ENCODE measurements at places on chromosomes 4 and X.

DNA sequence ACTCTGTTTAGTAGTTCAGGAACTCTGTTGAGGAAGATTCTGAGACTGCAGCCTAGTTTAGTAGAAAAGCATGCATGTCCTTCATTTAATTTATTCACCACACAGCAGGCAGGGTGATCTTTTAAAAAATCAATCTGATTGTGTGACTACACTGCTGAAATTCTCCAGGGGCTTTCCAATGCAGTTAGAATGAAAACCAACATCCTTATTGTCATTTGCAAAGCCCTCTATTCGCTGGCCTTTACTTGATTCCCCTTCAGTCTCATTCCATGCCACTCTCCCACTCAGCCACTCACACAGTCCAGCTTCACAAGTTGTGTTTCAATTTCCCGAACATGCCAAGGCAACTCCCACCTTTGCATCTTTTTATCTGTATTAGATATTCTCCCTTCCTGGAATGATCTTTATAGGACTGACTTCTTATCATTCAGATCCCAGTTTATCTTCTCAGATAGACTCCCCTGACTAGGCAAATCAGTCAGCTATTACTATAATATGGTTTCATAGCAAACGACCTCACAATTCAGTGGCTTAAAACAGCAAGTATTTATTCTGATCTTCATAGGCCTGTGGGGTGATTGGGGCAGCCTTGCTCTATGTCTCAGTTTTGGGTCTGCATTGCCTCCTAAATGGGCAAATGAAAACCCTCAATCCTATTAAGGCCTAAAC lies 21.3 kb upstream of the FTHL17 start:
- no peak for DNase-seq

- no peak for DNase-seq
Measured at GRCh38 chrX:53039236-53039635, 9.4 kb upstream of the GPR173 start.

GRCh38 chr4:18858229-18858922 lies 836.8 kb upstream of the LCORL start:
- DNase-seq, result no peak

DNA sequence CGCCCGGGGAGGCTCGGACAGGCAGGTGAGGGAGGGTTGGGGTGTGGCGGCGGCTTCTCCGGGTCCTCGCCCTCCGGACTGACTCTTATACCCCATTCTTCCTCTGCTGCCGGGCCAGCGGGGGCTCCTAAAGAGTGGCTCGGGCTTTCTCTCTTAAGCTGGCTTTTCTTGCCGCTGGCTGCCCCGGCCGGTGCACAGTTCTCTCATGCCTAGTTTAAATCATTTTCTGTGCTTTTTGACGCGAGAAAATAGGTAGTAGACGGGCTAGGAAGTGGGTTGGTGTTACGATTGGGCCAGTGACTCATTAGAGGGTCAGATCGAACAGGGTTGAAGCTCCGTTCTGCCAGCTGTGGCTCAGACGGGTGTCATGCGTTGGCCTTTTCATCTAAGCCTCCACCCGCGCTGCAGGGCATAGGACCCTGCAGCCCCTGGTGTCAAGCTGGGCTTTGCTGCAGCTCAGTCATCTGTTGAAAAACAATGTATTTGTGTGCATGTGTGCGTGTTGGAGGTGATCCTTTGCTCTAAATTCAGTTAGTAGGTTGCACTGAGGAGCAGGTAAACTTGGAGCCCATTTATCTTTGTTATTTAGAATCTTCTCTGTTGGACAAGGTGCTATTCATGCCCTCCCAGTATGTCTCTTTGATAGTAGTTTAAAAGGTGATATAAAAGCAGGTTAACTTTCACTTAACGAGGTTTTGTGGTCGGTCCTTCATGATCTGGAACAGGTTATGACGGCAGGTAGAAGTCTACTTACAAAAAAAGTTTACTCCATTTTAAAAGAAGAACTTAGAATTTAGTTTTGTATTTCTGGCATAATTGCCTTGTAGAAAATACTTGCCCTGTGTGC lies 802 bp downstream of the BMP2K start:
- peak; percentile 33 for DNase-seq

GRCh38 chr4:95363559-95363925 lies 185.2 kb downstream of the UNC5C start:
- DNase-seq, result no peak

DNA sequence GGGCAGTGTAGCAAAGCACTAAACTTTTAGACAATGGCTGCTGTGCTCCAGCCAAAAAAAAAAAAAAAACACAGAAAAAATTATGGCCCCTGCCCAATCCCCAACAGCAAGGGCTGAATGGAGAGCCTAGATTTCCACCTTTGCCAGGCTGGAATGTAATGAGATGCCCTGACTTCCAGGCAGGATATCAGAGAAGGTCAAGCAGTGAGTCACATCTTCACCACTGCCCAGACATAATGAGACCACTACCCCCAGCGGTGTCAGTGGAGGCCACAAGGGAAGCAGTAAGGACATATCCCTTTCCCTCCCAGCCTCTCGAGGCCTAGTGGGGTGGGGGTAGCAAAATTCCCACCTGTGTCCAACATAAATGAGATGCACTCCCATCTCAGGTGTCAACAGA lies 216.3 kb upstream of the LEF1 start:
- DNase-seq, result no peak

DNA sequence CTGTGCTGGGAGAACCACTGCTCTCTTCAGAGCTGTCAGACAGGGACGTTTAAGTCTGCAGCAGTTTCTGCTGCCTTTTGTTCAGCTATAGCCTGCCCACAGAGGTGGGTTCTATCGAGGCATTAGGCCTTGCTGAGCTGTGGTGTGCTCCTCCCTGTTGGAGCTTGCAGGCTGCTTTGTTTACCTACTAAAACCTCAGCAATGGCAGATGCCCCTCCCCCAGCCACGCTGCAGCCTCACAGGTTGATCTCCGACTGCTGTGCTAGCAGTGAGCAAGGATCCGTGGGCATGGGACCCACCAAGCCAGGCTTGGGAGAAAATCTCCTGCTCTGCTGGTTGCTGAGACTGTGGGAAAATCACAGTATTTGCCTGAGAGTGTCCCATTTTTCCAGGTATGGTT lies 133.8 kb upstream of the UBQLN2 start:
- DNase-seq, result no peak

DNA sequence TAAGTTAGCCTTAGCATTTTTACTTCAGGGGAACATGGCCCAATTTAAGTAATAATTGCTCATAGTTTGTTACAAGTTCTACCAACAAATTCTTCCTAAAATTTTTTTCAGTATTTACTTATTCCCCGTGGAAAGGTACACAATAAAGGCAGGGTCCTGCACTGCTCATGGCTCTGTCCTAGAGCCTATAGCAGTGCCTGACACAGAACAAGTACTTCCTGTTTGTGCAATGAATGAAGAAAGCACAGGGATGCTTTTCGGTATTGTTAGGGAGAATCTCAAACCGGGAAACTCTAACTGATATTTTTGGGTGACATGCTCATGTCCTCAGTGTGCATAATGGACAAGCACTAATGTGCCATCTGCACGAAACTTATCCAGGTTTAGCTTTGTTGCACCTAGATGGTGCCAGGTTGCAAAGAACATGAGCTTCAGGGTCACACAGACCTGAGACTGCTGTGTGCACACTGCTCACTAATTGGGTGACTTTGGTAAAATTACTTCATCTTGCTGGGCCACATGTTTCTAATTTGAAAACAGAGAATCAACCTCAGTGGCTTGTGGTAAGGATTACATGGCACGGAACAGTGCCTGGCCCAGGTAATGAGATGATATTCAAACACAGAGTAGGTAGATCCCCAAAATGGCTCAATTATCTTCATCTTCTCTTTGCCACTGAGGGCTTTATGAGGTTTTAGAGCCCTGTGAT lies 175.8 kb upstream of the NPY2R start:
- no peak for DNase-seq

DNA sequence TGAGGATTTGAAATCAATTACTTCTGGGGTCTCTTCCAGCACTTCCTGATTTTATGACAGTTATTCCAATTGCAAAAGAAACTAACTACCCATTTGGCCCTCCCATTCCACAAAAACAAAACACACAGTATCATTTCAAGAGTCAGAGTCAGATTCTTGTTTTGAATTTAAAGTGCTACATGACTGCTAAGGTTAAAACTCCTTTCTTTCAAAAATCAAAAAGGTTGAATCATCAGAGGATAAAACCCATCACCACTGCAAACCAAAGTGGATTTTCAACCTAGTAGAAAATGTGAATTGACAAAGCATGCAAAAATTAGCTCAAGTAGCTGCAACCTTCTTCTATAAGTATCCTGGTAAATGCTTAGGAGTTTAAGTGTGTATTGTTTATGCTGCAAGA lies 67.4 kb downstream of the DHX15 start:
- DNase-seq, result no peak

DNA sequence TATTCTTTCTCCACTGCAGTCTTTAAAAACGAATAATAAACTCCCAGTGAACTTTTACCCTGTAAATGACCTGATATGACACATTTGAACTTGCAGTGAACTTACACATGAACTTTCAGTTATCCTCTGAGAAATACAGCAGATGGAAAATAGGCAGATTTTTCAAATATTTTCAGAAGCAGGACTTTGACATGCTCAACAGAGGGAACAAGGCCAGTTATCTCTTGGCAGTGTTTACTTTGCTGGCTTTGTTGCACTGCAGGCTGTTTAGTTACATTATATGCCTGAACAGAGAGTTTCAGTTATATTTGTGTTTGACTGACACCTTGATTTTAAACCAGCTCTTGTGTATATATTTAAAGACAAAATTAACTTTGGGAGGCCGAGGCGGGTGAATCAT lies 47.6 kb upstream of the FGG start:
- DNase-seq, result no peak

- DNase-seq, result no peak
Measured at GRCh38 chr4:20403290-20403689, 151.6 kb downstream of the SLIT2 start.

Measured in epithelial cell of prostate (primary cell).